ENCODE measurements at places on chromosomes 2 and 18.

GRCh38 chr2:16900405-16901025 is 234.9 kb upstream of the CYRIA start:
- DNase-seq, result no peak

DNA sequence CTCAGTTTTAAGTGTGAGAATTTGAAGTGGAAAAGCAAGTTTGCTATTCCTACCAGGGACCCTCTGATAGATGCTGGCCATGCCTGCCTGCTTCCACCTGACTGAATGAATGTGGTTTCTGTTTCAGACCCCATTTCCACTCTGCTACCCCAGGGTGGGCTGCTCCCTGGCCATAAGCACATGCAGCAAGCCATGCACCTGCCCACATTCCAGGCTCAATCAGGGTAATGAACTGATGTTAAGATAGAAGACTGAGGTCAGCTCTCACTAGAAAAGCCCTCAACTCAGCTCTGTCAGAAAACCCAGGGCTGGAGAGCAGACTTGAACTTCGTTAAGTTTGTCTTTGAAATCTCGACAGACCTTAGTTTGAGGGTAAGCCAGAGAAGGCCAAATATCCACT is 333.9 kb downstream of the CYRIA start:
- no peak for DNase-seq

- peak; percentile 87 for DNase-seq
These were observed 57.9 kb upstream of the KCNE4 start for GRCh38 chr2:222993920-222994650.

DNA sequence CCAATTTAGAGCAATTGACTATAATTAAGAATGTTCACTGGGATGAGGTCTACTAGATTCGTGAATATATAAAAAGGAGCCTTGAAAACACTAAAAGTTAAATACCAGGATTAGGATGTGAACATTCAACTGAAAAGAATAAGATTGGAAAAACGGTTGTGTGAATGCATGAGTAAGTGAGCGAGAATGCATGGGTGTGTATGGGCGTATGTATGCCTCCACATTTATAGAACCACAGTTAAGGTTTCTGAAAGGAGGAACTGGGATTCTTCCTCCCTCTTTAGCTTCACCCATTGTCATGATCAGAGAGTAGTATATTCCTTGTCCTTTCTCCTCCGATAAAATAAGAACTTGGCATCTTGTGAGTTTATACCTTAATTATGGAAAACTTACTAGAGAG is 151.1 kb upstream of the UBE2E3 start:
- DNase-seq, result no peak

GRCh38 chr2:147679955-147680531 is 164.8 kb upstream of the ACVR2A start:
- DNase-seq, result no peak

DNA sequence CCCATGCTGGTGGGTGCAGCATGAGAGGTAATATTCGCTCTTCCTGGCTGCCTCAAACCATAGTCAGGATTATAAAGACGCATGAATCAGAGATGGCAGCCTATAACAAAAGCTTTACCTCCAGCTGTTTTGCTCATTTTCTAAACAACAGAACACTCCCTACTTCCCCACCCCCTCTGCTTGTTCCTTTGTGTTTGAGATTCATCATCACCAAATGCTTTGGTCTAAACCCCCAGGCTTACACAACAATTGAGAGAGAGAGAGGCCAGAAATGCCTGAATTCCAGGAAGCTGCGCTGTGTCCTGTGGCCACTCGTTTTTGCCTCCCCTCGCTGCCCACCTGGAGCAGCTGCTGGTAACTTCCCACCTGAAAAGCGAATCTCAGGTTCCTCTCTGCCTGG is 78.8 kb upstream of the CAPN13 start:
- no peak for DNase-seq

DNA sequence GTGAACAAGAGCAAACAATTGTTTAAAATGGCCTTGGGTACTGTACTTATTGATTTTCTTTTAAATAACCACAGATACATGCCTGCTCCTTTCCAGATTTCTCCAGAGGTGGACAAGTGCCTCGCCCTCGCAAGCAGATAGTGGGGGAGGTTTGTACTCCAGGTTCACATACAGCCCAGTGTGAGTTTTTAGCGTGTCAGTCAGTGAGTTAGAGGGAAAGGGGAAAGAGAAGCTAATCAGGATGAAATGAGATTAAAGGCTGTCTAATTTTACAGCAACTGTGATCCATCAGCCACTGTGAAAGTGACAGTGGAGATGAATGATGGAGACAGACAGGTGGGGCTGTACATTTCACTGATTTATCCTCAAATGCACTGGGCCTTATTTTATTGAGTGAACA is 74.7 kb downstream of the KLHL14 start:
- no peak for DNase-seq

DNA sequence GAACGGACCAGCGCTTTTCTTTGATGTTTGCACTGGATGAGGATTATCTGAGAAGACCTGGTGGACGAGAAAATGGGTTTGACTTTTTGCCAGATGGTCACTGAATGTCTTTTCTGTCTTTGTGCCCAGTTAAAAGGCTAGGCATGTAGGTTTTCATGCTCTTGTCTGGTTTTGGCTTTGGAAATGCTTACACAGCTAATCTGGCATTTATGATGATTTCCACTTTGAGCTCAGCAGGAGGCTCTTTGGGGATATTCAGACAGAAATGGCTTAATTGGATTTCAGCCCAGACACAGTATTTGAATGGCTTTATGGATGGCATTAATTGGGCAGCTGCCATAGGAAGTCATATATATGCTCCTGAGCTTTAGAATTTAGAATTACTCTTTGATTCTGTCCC is 59.6 kb downstream of the NCK2 start:
- DNase-seq, result peak; percentile 96

GRCh38 chr2:37319754-37320609 is 4.7 kb downstream of the PRKD3 start:
- no peak for DNase-seq

- DNase-seq, result no peak
These were observed 1655.3 kb upstream of the ACVR2A start for GRCh38 chr2:146189541-146189940.

Measured in NCI-H446 treated with DMSO at 0.1 percent for 48 hours (cell line).